AG10803 (cell line): ENCODE measurements at places on chromosomes 1 and 21.

DNA sequence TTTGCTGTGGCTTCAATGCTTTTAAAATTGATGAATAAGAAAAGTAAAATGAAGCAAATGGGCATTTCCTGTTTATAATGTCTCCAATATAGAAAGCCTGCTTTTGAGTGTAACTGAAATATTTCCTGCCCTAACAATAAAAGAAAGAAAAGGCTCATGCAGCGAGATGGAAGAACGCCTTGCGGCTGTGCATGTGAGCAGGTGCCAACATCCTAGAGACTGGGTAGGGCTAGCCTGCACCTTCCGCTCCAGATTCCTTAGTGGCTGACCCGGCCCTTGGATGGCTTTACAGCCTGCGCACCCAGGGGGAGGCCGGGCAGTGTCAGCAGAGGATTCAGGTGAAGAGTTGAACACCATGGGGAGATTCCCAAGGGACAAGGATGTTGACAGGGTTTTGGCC, 21.8 kb downstream of the CNIH3 start:
- DNase-seq, result no peak

GRCh38 chr1:33346927-33347649, 26.2 kb upstream of the A3GALT2 start:
- peak; percentile 94 for DNase-seq

- DNase-seq, result peak; percentile 87
Measured at GRCh38 chr1:27545271-27545670, 55.3 kb upstream of the WASF2 start.

GRCh38 chr1:200707116-200707515, 31.6 kb upstream of the CAMSAP2 start:
- DNase-seq, result no peak

- no peak for DNase-seq
Measured at GRCh38 chr1:19981507-19982312, 2.3 kb upstream of the PLA2G2A start.
